ENCODE measurements at places on chromosomes 4 and X. TPM values are rescaled to one million over a fixed set of nuclear protein-coding genes. Genes with fewer than 3 reads are reported as not detected.
A peak's percentile ranks its signal among the peaks of the same experiment; 100 is the strongest.

The TMEM156 gene
- total RNA-seq = 0.32 TPM

The RS1 gene
- not detected for total RNA-seq

The SRPK3 gene
- 0.18 TPM for total RNA-seq

The VSIG4 gene
- not detected for total RNA-seq

The TTC29 gene
- 0.41 TPM for total RNA-seq

The MANBA gene
- total RNA-seq = 36.9 TPM

The SLIT2 gene
- total RNA-seq = 41.3 TPM

The CFP gene
- 0.60 TPM for total RNA-seq

- no peak for DNase-seq
- no peaks in the 10 kb centered on the region for H3K27me3 ChIP-seq
- peak overlapping the region; percentile 68 for H3K27ac ChIP-seq
- peaks cover 11% of the 10 kb centered on the region for H3K36me3 ChIP-seq
- peaks cover 52% of the 10 kb centered on the region for H3K4me1 ChIP-seq
- peak overlapping the region; percentile 75 for H3K4me3 ChIP-seq
Measured at GRCh38 chr4:52657618-52658501, 1.2 kb downstream of the USP46 start.

DNA sequence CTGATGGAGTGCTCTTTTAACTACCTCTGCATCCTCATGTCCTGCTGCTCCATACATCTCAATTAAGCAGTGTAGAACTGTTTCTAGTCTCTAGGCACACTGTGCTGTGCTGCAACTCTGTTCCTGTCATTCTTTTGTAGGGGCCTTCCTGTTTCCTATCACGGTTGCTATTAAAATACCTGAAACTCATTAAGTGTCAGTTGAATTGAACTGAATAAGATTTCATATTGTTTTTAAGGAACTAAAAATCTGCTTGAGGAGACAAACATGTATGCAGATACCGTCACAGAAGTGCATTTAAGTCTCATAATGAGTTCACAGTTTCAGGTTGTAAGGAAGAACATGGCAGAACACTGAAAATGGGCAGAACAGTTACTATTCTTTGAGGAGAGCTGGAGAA, 170.1 kb downstream of the LARP7 start:
- no peak overlapping the region for H3K27ac ChIP-seq
- DNase-seq = no peak
- no peak overlapping the region for H3K4me3 ChIP-seq
- no peaks in the 10 kb centered on the region for H3K36me3 ChIP-seq

DNA sequence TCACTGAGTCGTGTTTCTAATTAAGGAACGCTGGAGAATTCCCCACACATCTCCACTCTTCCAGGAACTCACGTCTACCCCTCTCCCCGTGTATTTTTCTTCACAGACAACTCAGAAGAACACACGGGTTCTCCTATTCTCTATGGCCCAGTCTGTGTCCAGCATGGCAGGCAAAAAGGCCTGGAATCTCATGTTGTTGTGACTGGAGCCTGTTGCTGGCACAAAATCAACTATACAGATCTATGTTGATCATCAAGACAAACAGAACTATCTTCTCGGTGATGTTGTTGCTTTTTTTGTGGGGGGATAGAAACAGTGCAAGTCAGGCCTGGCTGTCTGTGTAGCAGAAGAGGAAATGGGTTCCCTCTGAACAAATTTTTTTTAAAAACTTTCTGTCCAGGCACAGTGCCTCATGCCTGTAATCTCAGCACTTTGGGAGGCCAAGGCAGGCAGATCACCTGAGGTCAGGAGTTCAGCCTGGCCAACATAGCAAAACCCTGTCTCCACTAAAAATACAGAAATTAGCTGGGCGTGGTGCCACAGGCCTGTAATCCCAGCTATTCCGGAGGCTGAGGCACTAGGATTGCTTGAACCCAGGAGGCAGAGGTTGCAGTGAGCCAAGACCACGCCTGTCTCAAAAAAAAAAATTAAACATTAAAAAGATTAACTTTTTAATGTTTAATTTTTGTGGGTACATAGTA, 50.5 kb upstream of the CBR4 start:
- no peak overlapping the region for H3K4me3 ChIP-seq
- H3K4me1 ChIP-seq = peaks cover 24% of the 10 kb centered on the region
- no peaks in the 10 kb centered on the region for H3K27me3 ChIP-seq
- H3K36me3 ChIP-seq = no peaks in the 10 kb centered on the region
- H3K27ac ChIP-seq = peak overlapping the region; percentile 37
- DNase-seq = no peak

GRCh38 chr4:174252412-174252811, 31.1 kb downstream of the FBXO8 start:
- H3K27ac ChIP-seq = no peak overlapping the region
- no peaks in the 10 kb centered on the region for H3K27me3 ChIP-seq
- no peak for DNase-seq
- H3K36me3 ChIP-seq = no peaks in the 10 kb centered on the region
- H3K4me1 ChIP-seq = peaks cover 28% of the 10 kb centered on the region

- H3K36me3 ChIP-seq = no peaks in the 10 kb centered on the region
- no peak for DNase-seq
- peaks cover 58% of the 10 kb centered on the region for H3K4me1 ChIP-seq
- no peaks in the 10 kb centered on the region for H3K27me3 ChIP-seq
Measured at GRCh38 chr4:185773419-185773818, 38.6 kb downstream of the SORBS2 start.

DNA sequence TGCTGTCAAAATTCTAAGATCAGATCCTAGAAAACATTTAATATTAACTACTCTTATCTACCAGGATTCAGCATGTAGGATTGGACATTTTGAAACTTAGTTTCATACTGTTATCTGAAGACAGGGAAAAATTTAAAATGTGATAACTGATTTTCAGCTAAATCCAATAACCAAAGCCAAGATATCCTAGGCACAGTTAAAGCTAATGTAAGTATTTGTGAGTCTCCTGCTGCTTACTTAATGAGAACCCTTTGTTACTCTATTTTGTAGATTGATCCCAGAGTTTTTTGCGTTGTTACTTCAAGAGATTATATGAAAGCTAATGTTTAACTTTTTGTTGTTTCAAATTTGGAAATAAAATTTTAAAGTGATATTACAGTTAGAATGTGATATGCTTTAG, 2.0 kb downstream of the CPE start:
- no peaks in the 10 kb centered on the region for H3K36me3 ChIP-seq
- no peak overlapping the region for H3K4me3 ChIP-seq
- no peak overlapping the region for H3K27ac ChIP-seq

DNA sequence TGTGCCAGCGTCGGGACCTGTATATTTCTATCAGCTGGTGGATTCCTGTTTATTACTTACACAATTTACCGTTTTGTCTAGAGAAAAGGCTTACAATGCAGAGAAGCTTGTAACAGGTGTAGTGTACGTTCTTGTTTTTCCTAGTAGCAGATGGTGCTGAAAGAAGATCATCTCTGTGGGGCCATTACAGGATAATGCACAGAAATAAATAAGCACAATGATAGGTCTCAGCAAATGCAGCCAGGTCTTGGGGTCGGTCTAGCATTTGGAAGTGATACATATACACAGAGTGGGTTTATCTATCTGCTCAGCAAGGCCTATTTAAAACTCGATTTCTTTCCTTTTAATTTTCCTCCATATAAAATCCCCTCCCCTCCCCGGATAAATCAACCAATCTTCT, 180.9 kb upstream of the LCORL start:
- H3K27ac ChIP-seq = no peak overlapping the region
- DNase-seq = no peak
- no peaks in the 10 kb centered on the region for H3K36me3 ChIP-seq
- no peak overlapping the region for H3K4me3 ChIP-seq
- H3K4me1 ChIP-seq = no peaks in the 10 kb centered on the region

- no peaks in the 10 kb centered on the region for H3K4me1 ChIP-seq
- no peak for DNase-seq
- H3K36me3 ChIP-seq = no peaks in the 10 kb centered on the region
- H3K27ac ChIP-seq = no peak overlapping the region
- H3K4me3 ChIP-seq = no peak overlapping the region
- peaks cover 25% of the 10 kb centered on the region for H3K27me3 ChIP-seq
Measured at GRCh38 chr4:84563002-84563401, 19.9 kb upstream of the CDS1 start.

DNA sequence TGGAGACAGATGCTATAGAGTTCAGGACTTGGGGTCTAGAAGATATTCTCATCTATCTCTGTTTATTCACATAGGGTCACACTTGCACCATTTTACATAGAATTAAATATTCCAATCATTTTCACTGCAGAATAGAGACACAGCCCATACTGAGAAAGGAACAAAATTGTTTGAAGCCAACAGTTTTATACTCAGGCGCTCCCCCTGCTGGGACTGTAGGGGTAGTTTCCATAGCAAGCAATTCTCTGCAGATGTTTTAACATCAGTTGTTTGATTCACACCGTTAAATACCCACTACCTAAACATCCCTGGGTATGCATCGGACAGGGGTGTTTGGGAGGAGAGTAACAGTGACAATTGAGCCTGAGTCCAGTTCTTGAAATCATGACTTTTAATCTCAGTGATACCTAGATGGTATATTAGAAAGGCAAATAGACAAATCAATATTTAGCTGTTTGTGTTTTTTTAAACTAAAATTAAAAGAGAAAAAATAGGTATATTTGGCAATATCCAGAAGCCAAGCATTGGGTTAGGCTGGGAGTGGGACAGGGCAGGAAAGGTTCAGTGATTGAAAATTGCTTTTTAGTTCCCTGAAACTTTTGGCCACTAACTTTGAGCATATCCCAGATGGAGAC, 33.8 kb downstream of the LONRF3 start:
- H3K27ac ChIP-seq = no peak overlapping the region
- H3K36me3 ChIP-seq = no peaks in the 10 kb centered on the region
- H3K4me3 ChIP-seq = no peak overlapping the region
- DNase-seq = no peak

DNA sequence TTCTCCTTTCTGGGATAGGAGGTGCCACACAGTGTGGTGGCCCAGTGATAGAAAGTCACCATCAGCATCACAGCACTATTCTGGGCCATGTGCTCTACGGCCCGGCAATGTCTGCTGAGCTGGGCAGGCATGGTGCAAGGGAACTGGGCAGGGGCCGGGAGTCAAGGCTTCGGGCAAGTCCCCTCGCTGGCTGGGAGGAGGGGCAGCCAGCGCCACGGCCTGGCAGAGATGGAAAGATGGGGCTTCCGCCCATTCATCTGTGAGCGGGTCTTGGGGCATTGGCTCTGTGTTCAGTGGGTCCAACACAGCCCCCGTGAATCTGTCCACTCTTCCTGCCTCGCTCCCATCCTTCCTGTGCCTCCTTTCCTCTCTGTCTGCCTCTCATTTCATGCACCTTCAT, 7.1 kb upstream of the ATP2B3 start:
- no peak for DNase-seq
- H3K4me1 ChIP-seq = peaks cover 20% of the 10 kb centered on the region
- H3K36me3 ChIP-seq = peaks cover 14% of the 10 kb centered on the region
- H3K27me3 ChIP-seq = no peaks in the 10 kb centered on the region
- no peak overlapping the region for H3K4me3 ChIP-seq

DNA sequence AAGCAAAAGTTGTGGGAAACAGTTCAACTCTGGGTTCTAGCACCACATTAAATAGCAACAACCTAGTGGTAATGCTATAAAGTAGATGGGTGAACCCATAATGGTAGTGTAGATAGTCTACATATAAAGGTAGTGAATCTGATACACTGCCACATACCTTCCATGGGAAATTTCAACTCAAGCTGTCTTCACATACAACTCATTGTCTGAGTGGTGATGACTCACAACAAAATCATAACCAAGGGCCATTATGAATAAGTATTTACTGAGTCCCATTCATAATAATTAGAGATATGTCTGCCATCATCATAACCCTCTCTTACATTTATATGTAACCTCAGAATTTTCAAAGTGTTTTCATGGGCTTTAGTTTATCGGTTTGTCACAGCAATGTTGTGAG, 34.8 kb downstream of the EGF start:
- no peak overlapping the region for H3K4me3 ChIP-seq
- H3K27ac ChIP-seq = no peak overlapping the region
- DNase-seq = no peak
- no peaks in the 10 kb centered on the region for H3K27me3 ChIP-seq

GRCh38 chr4:158250321-158250720, 40.0 kb downstream of the TMEM144 start:
- no peaks in the 10 kb centered on the region for H3K36me3 ChIP-seq
- no peak overlapping the region for H3K27ac ChIP-seq
- H3K27me3 ChIP-seq = no peaks in the 10 kb centered on the region
- DNase-seq = no peak
- H3K4me3 ChIP-seq = no peak overlapping the region
- no peaks in the 10 kb centered on the region for H3K4me1 ChIP-seq

GRCh38 chr4:7018281-7018680, 24.9 kb upstream of the TADA2B start:
- H3K4me3 ChIP-seq = no peak overlapping the region
- DNase-seq = no peak
- H3K27ac ChIP-seq = no peak overlapping the region
- peaks cover 26% of the 10 kb centered on the region for H3K4me1 ChIP-seq

DNA sequence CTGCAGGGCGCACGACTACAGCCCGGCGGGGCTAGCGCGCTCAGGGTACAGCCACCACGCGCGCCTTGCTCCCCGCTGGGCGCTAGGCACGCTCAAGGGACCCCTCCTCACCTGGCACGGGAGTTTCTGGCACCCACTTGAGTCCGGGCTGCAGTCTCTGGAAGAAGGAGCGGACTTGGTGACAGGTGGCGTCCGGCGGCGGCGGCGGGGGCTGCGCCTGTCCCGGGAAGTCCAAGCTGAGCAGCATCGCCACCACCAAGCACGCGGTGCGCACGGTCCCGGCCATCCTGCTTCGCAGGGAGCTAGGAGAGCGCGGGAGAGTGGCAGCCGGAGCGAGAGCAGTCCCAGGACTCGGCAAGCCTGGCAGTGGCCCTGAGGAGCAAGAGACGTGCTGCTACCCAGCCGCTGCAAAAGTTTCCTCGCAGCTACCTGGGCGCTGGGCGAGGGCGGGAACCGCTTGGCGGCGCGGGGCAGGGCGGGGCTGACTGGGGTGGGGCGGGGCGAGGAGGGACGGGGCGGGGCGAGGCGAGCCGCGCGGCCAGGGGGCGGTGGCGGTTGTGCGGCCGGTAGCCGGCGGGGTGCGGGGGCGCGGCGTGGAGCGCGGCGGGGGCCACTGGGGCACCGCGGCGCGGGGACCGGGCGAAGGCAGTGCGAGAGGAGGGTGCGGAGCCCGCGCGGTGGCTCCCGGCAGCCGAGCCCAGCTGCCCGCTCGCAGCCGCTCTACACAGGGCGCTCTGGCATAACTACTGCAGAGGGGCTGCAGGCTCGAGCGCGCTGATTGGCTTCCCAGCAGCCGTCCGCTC, at the start of gene GPC3:
Gene GPC3, minus strand, starts transcription at position 431 of the 803 bp plus-strand sequence.
- no peak for DNase-seq
- no peak within 1 kb of the TSS for H3K27ac ChIP-seq
- H3K27me3 ChIP-seq = peaks cover 13% of the 10 kb centered on the region
- H3K4me3 ChIP-seq = peak within 1 kb of the TSS; percentile 74
- H3K36me3 ChIP-seq = no peaks in the 10 kb centered on the region

Measured in chondrocyte (in vitro differentiated cells).